ENCODE measurements at places on chromosomes 2 and 18.
A peak's percentile ranks its signal among the peaks of the same experiment; 100 is the strongest.

DNA sequence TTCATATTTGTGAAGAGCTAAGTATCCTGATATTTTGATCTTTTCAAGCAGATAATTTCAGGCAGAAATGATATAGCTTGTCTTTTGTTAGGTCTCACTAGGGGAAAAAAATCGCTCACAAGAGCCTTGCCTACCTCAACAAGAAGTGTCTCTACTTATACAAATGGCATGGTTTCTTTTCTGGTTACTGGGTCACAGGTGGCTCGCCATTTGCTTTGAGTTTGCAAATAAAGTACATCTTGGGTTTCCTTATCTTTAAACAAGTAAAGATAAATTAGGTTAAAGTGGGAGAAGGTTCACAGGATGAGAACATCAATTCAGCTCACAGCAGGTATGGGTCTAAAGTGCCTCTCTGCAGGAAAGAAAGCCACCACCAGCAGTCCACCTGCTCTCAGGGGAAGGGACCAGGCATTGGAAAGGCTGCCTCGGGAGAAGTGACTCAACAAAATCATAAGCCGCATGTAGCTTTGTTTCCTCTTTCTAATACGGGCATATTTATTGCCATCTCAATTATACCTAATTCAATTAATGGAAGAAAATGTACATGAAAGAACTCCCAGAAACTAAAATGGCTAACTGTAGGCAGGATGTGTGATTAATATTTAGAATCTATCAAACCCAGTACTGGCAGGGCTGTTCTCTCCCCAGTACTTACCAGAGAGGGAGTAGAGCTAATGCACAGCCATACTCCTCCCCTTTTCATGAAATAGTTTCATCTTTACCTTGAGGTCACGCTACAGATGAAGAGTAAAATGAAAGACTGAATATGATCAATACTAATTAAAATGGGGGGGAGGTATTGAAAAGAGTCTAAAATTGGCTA is 28.3 kb downstream of the CDC42EP3 start:
- no peak for DNase-seq

GRCh38 chr2:47063538-47063930 is 91.6 kb downstream of the STPG4 start:
- no peak for DNase-seq

DNA sequence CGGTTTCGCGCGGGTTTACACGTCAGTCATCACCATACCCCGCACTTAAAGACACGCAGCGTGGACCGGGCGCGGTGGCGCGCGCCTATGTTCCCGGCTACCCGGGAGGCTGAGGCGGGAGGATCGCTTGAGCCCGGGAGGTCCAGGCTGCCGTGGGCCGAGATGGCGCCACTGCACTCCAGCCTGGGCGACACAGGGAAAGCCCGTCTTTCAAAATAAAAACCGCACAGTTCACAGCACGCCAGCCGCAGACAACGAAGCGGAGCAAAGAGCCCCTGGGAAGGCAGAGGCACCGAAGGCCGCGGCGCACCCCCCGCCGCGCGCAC is 328 bp downstream of the DTYMK start:
- no peak for DNase-seq

GRCh38 chr2:9807555-9808305 is 35.5 kb upstream of the TAF1B start:
- DNase-seq, result peak; percentile 50

GRCh38 chr18:51053814-51054213 is 23.8 kb downstream of the SMAD4 start:
- DNase-seq, result no peak

DNA sequence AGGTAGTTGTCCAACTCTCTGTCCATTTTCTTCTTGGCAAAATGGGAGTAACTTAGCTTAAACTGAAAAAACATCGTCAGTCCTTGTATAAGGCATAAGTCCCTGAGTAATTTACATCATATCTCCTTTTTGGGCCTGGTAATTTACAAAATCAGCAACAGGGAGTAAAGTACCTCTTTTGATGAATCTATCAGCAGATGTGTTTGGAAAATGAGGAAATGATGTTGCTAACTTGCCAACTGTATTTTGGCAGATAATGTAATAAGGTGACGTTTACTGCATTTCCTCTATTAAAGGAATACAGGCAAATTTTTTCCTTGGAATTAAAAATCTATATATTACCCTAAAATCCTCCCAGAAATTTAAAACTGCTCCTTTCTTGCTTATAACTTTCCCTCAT is 29.2 kb downstream of the ANKRD44 start:
- no peak for DNase-seq

DNA sequence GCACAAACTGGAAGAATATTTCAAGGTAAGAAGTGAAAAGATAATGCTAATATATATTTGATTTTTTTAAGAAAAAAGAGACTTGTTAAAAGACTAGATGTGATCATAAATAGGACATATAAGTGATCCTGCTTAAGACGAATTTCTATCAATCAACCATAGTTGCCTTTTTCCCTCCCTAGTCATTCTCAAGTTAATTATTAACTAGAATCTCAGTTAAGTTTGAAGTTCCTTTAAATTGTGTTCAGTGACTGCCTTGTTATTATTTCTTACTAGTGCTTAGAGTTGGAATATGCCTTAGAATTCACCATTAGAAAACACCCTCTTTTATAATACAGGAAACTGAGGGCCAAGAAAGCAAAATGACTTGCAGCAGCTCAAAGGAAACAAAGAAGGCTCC is 141.5 kb upstream of the SP5 start:
- DNase-seq, result no peak

- no peak for DNase-seq
These were observed 473.9 kb upstream of the SYT4 start for GRCh38 chr18:43751203-43751602.

GRCh38 chr2:200943527-200944105 is 19.8 kb downstream of the ORC2 start:
- no peak for DNase-seq

DNA sequence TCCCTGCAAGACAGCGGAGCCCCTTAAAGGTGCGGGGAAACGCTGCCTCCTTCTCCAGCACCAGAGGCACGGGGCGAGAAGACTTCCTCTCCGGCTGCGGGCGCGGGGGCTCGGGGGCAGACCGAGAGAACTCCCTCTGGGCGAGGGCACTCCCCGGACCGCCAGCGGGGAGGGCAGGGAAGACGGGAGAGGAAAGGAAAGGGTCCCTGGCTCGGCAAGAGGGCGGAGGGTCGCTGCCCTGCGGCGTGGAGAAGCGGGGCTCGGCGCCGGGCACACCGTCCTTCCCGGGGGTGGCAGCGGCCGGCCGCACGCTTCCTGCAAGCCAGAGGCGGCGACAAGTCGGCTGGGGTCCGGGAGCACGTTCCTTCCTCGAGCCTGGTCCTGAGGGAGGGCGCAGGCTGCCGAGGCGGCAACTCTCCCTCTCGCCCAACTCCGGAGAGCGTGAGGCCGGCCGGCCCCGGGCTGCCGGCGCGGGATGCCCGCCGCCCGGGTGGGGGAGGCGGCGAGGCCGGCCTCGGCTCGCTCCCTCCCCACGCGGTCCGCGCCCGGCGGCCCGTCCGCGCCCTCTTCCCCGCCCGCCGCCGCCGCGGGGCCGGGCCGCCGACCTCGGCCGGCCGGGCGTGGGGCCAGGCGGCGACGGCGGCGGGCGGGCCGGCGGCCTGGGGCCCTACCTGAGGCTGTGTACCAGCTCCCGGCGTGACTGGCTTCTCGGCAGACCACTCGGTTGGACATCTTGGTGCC is 1.1 kb downstream of the MEMO1 start:
- DNase-seq, result no peak

DNA sequence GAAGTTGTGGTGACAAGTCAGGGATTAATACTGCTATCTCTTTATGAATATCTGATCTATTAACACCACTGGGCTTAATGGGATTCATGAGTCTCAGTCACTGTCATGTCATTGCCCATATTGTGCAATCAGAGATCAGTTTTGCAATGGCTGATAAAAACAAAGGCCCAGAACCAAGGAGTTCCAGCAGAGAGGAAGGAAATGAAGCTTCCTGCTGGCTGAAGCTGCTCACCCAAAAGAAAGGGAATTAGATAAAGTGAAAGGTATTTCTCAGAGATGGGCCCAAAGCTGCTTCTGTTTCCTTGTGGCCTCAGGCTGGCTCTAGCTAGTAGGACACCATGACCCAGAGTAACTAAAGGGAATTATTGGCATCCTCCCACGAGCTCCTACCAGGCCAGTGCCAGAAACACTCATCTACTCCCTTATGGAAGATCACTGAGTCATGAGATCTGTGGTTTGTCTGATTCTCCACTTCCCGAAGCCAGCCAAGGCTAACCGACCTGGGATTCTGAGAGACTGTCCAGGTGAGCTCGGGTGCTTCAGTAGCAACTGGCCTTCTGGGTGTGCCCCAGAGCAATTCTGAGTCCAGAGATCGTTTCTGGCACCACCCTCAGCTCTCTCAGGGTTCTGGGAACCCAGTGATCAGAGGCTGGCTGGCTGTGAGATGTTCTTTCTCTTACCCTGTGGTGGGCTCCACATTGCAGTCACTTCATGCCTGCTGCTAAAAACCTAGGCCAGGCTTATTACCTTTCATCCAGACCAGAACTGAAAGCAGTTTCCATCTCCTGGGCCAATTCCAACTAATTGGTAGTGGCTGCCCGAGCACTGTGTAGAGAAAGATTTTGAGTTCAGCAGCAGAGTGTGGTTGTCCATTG is 129.5 kb upstream of the PELI1 start:
- DNase-seq, result peak; percentile 78

DNA sequence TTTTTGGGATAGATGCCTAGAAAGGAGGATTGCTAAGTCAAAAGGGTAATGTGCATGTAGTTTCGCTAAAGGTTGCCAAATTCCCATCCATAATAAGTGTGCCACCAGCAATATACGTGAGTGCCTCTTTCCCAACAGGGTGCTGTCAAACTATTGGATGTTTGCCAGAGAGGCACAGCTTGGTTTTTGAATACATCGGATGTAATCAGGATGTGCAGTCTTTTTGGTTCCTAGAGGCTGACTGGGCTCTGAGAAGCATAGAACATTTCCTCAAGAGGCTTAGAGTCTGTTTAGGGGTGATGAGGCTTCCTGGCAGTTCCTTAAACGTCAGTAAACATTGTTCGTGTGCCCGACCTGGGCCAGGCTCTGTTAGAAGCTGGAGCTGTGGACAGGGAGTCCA is 28.0 kb downstream of the AGAP1 start:
- no peak for DNase-seq

DNA sequence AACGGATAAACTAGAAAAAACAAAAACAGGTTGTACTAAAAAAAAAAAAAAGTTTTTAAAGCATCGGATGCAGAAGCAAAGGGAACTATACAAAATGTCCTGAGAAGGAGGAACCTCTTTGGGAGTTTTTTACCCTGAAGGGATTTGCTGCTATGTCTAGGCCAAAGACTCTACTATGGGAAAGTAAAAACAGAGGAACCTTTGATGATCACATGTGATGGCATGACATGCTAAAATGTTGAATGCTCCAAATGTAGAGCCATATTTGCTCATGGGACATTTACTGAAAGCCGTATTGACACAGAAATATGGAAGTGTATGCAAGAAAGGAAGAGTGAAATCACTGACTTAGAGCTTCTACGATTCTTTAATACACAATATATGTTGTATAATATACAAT is 992.0 kb upstream of the ZEB2 start:
- no peak for DNase-seq

- DNase-seq, result no peak
These were observed 716.8 kb downstream of the SUCLG1 start for GRCh38 chr2:83742117-83742782.

GRCh38 chr2:47964722-47965434 is 58.6 kb upstream of the FBXO11 start:
- no peak for DNase-seq

- DNase-seq, result no peak
These were observed 49.8 kb downstream of the PTGR3 start for GRCh38 chr18:75159238-75159518.

DNA sequence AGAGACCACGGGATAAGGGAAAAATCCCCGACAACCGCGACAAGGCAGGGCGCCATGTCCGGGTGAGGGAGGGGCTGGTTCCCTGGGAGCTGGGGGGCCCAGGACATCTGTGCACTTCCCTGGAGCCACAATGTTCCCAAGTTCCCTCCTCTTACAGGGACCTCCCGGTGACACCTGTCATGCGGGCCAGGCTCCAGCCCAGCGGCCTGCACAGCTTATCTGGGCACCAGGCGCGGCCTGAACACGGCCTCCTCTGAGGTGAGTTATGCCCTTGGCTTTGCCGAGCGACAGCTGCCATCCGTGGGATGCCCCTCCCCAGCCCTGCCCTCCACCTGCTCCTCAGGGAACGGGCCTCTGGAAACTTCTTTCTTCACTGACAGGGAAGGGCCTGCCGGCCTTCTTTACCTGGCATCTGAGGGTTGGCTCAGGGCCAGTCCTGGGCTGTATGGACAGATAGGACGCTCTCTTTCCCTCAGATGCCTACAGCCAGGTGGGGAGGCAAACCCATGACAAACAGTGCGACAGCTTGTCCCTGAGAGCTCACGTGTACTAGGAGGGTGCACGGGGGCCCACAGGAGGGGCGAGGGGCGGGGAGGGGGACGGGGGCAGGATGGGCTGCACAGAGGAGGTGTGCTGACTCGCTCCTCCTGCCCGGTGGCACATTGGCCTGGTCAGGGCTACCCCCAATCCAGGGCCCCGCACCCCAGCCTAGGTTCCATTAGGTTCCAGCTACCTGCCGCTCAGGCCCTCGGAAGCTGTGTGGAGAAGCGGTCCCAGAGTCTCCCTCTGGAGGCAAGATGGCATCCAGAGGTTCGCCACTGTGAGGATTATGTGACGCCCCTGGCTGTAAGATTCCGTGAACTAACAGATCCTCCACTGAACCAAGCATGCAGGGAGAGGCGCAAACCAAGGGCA is 34.9 kb upstream of the HPCAL1 start:
- DNase-seq, result peak; percentile 43

DNA sequence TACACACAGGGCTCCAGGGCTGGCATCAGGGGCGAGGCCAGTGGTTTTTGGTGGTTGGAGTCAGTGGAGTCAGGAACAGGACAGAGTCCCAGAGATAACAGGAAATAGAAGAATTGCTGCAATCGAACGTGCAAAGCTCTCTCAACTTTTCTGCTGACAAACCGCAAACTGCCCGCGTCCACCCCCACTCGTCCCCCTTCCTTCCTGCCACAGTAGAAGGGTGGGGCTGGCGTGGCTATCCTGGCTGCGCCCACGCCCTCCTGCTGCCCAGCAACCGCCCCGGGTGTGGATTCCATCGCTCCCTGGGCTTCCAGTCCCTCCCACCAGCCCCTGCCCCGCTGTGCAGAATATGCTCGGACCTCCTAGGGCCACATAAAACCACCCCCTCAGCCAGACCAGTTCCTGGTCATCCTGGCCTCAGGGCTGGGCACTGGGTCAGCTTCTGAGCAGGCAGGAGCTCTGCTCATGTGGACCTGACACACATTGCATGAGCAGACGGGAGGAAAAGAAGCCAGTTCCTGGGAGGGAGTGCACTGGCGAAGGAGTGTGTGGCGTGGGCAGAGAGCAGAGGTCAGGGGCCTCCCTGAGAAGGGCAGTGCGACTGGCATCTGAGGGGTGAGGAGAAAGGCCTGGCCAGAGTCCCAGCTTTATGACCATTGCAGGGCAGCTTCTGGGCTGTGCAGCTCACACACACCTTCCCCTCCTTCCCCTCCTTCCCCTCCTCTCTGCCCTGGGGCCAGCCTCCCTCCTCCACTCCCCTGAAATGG is 85.4 kb upstream of the ATG16L1 start:
- DNase-seq, result no peak

- no peak for DNase-seq
These were observed 82.2 kb upstream of the RMDN2 start for GRCh38 chr2:37842732-37843440.

GRCh38 chr18:62610701-62611411 is 88.0 kb downstream of the ZCCHC2 start:
- no peak for DNase-seq

GRCh38 chr18:57026316-57026715 is 120.6 kb upstream of the BOD1L2 start:
- DNase-seq, result no peak

- DNase-seq, result no peak
These were observed 325.3 kb upstream of the HNMT start for GRCh38 chr2:137638932-137639331.

All from RWPE2 (cell line).